D721Med (cell line): ENCODE measurements at places on chromosomes 4 and X.

DNA sequence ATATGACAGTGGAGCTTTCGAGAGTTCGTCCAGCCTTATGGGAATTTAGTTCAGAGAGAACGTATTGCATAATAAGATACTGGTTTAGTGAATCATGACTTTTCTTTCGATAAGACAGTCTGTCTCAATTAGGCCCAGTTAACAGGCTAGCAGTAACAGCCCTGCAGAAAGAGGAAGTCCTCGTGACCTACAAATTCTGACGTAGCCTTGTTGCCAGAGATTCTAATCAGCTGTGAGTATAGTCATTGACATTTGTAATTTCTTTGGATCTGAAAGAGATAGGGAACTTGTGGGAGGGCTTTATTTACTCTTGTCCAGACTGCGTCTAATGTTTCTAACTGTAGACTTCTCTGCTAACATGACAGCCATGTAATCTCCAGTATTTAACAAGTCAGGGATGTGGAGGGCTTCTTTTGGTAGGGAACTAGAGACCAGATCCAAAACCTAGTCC is 15.8 kb downstream of the ART3 start:
- DNase-seq, result no peak

- no peak for DNase-seq
These were observed 45.3 kb downstream of the RPGR start for GRCh38 chrX:38282049-38282448.

DNA sequence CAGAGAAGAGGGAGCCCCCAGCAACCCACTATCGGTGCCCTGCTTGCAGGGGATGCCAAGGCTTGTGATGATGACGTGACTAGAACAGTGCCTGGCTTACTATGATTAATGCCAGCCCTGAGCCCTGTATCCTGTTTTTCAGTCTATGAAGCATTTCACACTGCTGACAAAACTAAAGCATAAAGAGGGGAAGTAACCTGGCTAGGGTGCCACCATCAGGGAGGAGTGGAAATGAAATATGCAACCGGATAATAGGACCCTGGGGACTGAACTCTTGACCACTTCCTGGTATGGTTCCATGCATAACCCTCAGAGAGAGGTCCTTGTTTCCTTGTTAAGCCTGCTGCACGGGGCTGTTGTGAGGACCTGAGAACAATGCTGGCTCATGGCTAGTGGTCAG is 50.3 kb downstream of the MED28 start:
- DNase-seq, result no peak

DNA sequence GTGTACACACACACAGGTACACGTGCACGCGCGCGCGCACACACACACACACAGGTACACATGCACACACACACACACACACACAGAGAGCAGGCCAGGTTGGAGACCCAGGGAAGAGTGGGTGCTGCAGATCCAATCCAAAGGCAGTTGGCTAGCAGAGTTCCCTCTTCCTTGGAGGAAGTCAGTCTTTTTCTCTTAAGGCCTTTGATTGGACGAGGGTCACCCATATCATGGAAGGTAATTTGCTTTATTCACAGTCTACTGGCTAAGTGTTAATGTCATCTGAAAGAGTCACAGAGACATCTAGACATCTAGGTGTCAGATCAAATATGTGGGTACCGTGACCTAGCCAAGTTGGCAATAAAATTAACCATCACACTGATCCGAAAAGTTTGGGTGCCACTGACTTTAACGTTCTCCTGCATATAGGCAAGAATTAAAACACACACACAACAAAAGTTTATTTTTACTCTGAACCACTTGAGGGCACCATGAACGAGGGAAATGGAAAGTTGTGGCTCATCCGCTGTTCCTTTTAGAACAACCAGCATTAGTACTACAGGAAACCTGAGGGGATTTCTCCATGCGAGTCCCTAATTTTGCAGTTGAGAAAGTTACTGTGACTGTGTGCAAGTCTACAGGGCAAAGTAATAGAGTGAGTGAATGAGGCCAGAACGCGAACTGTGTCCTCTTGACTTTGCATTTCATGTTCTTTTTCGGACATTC is 66.0 kb upstream of the STOX2 start:
- DNase-seq, result no peak

- no peak for DNase-seq
These were observed 22.0 kb downstream of the OR13H1 start for GRCh38 chrX:131565909-131566308.

- no peak for DNase-seq
These were observed 14.8 kb downstream of the ARHGEF6 start for GRCh38 chrX:136765821-136766356.

GRCh38 chr4:186939226-186939625 is 215.6 kb upstream of the FAT1 start:
- DNase-seq, result no peak

- DNase-seq, result no peak
These were observed 32.5 kb upstream of the TLR2 start for GRCh38 chr4:153651587-153651986.

- no peak for DNase-seq
These were observed 52.5 kb downstream of the CASP3 start for GRCh38 chr4:184596617-184597185.

DNA sequence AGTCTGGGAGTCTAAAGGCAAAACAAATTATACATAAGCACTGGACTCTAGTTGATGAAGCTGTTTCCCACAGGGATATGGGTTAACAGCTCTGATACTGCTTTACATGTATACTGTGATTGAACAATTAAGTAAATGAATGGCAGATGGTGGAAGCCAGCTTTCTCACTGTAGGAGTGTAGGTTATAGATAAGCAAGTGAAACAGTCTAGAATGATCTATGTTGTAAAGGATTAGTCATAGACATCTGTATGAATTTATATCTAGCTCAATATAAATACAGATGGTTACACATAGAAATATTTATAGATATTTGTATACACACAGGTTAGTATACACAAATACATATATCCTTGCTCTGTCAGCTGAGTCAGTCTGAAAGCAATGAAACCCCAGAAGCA is 276.1 kb downstream of the PPARGC1A start:
- no peak for DNase-seq

GRCh38 chr4:173360587-173361221 is 10.1 kb upstream of the SAP30 start:
- DNase-seq, result no peak

DNA sequence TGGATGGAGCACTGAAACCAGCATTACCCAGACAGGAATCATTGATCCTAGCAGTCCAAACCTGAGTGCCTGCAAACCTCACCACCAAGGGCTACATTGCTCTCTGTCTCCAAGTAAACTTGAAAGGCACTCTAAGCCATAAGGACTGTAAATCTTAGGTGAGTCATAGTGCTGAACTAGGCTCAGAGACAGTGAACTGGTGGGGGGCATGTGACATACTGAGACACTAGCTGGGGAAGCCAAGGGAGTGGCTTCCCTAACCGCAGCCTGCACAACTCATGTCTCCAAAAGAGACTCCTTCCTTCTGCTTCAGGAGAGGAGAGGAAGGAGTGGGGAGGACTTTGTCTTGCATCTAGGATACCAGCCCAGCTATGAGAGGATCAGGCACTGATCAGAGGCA is 235.5 kb upstream of the ACTRT1 start:
- DNase-seq, result no peak

GRCh38 chr4:180953572-180953971 is 1289.6 kb upstream of the TENM3 start:
- no peak for DNase-seq

DNA sequence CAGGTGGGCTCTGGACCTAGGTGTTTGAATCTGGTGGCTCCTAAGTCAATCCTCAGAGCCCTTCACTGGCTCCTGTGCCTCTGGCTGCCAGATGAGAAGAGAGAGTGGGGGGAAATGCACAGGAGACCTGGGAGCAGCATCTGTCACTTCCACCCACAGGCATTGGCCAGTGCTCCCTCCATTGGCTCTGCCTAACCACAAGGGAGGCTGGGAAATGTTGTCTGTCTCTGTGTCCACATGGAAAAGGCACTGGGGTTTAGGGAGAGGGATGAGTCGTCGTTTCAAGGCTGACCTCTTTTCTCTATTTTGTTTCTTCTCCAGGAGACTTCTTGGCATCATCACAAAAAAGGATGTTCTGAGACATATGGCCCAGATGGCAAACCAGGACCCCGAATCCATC is 76.4 kb downstream of the CLCN4 start:
- no peak for DNase-seq

GRCh38 chr4:169957785-169958184 is 68.4 kb downstream of the MFAP3L start:
- no peak for DNase-seq

DNA sequence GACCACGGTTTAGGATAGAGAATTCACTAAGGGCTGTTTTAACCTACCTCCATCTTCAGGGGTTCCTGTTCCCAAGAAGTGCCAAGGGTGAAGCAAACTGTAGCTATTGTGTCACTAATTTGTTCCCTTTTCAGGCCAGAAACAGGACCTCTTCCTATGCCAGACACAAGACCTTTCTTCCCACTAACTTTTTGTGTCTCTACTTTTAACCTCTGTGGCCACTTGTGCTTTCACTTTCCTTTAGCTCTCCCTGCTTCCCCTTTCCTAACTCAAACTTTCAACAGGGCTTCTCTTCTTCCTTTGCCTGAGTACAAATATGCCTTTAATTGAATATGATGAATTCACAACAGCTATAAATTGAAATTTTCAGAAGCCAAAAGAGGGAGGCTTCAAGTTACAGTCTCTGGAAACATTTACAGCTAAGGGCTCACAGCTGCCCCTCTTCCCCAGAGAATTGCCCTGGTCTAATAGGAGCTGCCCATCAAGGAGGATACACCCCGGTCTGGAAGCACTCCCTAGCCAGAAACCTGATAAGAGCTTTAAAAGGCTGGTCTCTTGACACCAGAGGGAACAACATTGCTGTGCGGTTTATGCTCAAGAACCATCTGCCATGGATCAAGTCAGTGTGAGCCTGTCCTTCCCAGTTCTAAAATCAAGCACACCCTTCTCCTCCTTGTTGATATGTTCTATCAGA is 61.7 kb upstream of the PLS3 start:
- no peak for DNase-seq
